ENCODE measurements at places on chromosomes 16 and 17.

DNA sequence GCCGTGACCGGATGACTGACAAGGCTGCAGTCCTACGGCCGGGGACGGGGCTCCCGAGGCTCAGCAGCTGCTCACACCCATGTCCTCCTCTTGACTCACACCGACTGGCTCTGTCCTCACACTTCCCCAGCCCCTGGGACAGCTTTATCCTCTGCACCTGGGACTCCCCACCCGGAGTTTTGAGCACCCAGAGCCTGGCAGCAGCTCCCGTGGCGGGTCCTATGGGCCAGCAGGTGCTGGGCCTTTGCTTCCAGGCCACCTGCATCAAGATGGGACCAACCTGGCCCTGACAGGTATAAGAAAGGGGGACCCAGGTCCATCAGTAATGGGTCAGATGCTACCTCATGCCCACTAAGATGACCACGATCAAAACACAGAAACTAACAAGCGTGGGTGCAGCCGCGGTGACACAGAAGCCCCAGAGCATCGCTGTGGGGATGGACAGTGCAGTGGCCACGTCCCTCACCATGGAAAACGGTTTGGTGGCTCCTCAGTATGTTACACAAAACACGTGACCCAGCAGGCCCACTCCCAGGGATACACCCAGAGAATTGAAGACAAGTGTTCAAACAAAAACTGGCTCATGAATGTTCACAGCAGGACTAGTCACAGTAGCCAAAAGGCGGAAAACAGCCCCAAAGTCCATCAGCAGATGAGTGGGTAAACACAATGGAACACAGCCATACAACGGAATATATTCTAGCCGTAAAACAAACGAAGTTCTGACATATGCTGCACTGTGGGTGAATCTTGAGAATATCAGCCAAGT, 3.3 kb upstream of the NOTUM start:
- no peak for DNase-seq

DNA sequence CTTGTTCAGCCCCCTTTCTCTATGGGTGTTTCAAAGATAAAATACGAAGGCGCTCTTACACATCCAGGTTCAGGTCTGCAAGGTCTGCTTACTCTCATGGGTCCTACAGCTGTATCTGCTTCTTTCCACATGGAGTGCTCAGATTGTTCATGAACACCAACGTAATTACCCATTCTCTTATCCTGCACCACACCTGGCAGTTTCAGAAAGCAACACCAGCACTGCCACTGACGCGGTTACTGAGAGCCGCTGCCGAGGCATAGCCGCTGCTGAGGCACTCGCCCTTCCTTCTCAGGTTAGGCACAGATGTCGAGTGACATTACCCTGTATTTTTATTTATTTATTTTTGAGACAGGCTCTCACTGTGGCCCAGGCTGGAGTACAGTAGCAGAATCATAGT, 147.1 kb downstream of the RPTOR start:
- no peak for DNase-seq

- DNase-seq = peak; percentile 59
Measured at GRCh38 chr17:15432807-15433611, 34.4 kb downstream of the CDRT4 start.

GRCh38 chr17:61023996-61024395, 346.3 kb downstream of the BCAS3 start:
- no peak for DNase-seq

GRCh38 chr17:38747463-38748148, 530 bp downstream of the PCGF2 start:
- DNase-seq = no peak

- no peak for DNase-seq
Measured at GRCh38 chr16:70160388-70160787, 13.2 kb upstream of the CLEC18C start.

DNA sequence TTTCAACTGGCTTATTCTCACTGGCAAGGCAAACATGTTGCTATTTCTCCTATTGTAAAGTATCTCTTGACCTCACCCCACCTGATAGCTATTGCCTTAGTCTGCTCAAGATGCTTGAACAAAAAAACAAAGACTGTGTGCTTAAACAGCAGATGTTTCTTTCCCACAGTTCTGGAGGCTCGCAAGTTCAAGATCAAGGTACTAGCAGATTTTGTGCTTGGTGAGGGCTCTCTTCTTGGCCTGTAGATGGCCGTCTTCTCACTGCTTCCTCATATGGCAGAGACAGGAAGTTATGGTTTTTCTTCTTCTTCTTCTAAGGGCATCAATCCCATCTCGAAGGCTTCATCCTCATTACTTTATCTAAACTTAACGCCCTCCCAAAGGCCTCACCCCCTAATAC, 109.7 kb upstream of the CLEC3A start:
- no peak for DNase-seq

DNA sequence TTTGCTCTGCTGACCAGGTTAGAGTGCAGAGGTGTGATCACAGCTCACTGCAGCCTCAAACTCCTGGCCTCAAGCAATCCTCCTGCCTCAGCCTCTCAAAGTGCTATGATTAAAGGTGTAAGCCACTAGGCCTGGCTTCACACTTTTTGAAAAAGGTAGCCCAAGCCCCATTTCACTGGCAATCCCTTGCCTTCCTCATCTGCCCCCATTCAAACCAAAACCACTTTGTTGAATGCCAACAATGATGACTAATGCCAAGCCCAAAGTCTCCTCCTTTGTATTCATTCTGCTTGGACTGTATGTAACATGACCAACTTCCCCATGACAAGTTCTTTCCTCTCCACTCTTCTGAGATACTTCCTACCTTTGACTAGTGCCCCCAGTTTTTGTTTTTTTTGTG, 33.1 kb downstream of the N4BP1 start:
- no peak for DNase-seq

DNA sequence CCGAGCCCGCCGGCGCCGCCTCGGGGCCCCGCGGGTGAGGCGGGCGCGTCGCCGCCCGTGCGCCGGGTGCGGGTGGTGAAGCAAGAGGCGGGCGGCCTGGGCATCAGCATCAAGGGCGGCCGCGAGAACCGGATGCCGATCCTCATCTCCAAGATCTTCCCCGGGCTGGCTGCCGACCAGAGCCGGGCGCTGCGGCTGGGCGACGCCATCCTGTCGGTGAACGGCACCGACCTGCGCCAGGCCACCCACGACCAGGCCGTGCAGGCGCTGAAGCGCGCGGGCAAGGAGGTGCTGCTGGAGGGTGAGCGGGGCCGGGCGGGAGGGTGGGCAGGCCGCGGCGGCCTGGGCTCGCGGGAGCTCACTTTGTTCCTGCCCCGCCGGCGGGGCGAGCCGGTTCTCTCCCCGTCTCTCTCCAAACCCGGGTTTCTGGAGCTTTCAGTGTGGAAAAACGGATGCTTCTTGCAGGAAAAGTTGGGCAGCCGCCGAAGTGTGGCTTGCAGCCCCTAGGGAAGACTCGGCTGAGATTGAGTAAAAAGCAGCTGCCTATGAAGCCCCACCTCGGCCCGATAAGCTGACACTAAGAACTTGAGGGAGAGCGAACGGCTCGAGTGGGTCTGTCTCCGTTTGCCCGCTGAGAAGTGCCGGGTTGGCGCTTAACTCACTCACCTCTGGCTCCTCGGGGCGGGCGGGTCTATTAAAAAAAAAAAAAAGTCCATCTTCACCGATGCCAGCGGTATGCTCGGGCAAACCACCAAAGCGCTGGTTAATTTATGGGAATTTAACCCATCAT, 677 bp downstream of the SNTB2 start:
- no peak for DNase-seq

DNA sequence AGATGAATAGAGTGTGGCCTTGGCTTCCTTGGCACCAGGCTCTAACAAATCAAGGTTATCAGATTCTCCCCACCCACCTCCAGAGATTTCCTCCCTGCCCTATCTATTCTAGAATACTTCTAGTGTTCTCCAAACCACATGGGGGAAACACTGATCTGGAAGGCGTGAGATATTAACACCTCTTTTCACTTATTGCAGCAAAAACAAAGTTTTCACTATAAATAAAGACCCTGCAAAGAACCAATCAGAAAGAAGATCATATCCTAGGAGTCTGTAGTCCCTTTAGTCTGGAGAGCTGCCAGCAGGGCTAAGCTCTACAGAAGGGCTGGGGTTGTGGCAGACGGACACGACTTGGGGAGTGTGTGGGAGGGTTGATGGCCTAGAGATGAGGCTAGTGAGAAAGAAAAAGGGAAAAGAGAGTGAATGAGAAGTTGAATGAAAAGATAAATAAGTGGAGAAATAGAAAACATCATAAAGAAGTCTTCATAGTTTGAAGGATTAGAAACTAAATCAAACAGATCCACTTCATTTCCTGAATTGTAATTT, 8.6 kb upstream of the SKAP1 start:
- DNase-seq = no peak

DNA sequence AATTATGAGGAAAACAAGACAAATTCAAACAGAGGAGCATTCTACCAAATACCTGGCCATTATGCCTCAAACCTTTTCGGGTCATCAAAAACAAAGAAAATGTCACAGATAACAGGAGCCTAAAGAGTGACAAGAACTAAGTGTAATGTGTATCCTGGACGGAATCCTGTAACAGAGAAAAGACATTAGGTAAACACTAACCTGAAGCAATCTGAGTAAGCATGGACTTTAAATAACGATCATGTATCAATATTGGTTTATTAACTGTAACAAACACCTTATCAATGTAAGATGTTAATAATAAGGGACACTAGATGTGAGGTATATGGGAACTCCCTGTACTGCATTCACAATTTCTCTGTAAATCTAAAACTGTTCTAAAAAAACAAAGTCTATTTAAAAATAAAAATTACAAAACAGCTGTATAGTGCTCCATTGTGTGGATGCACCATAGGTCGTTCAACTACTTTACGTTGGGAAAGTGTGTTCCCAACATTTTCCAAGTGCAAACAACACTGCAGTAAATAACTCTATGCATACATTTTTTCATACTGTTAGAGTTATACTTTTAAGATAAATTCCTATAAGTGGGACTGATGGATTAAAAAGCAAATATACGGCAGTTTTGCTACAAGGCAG, 14.8 kb downstream of the CMC2 start:
- DNase-seq = no peak

- DNase-seq = no peak
Measured at GRCh38 chr17:4706121-4706520, 2.2 kb upstream of the PELP1 start.

DNA sequence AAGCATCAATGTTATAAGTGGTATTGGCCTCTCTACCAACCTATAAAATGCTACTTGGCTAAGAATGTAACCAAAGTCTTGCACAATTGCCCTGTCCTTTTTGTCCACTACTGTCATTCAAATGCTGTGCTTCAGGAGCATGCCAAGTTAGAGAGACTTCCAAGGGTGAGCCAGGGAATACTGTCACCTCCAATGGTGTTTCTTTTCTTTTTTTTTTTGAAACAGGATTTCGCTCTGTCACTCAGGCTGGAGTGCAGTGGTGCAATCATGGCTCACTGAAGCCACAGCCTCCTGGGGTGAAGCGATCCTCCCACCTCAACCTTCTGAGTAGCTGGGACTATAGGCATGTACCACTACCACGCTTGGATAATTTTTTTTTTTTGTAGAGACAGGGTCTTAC, 43.7 kb upstream of the ERN1 start:
- no peak for DNase-seq

- no peak for DNase-seq
Measured at GRCh38 chr16:19046062-19046461, 21.4 kb upstream of the COQ7 start.

DNA sequence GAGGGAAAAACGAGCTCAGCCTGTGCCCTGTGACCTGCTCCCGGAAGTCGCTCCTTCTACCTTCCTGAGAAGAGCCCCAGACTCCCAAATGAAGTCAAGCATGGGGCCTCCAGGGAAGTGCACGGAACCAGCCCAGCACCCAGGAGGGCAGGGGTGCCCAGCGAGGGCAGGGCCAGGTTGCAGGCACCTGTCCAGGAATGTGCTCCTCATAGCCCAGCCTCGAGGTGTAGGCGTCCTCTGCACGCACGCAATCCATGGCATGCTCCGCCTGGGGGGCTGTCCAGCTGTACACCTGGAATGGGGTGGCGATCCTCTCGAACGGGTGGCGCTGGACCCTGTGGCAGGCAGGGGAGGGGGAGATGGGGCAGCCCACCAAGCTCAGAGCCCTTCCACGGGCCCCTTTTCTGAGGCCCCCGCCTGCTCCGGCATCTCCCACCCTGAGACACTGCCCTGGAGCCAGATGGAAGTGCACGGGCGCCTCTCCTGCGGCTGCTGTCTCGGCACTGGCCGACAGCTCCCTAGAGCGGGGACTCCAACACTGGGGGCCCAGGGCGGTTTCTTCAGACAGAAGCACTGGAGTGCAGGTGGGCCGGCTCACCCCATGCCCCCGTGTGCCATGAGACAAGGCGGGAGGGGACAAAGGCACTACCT, 10.9 kb downstream of the CLUH start:
- DNase-seq = no peak

DNA sequence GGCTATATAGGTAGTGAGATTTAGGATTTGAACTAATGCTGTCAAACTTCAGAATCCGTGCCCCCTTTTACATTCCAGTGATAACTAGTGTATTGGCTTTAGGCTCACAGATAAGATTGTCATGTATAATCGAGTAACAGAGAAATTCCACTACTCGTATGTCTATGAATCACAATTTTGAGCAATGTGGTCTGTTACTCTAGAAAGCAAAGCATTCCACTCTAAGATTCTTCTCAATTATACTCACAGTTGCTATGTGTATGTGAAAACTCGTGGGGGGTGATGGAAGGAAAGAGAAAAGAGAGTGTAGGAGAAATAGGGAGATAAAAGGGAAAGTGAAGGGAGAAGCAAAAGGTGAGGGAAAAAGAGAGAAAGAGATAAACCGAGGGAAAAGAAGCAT, 1175.1 kb upstream of the GOT2 start:
- DNase-seq = no peak

DNA sequence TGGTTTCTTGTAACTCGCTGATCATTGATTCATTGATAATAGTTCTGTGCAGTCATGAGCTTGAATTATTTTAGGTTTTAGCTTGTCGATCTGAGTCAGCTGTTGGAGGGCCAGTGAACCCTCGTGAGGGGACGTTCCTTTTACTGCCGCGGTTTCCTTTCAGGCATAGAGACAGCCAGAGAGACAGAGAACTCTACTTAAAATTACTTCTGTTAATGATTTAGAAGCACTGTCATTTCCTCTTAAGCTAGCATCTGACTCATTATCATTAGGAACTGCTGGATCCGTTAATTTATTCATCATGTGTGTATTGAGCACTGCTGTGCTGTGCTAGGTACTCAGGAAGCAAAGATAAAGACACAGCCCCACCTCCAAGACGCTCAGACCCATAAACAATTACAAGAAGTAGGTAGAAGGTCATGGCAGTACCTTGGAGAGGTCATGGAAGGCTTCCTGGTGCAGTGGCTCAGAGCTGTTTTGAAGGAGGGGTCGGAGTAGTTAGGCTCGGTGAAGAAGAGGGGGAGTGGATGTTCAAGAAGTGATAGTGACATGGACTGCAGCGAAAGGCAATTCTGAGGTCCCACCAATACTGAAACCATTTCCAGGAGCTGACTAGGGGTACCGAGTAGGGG, 3.3 kb downstream of the PGS1 start:
- DNase-seq = no peak

- DNase-seq = no peak
Measured at GRCh38 chr17:6100891-6101500, 30.8 kb downstream of the WSCD1 start.

DNA sequence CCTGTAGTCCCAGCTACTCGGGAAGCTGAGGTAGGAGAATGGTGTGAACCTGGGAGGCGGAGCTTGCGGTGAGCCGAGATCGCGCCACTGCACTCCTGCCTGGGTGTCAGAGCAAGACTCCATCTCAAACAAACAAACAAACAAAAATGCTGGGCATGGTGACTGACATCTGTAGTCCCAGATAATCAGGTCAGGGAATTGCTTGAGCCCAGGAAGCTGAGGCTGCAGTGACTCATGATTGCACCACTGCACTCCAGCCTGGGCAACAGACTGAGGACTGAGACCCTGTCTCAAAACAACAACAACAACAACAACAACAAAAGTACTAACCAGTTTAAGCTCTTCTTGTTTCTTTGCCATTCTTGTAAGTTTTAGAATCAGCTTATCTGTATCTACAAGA, 383.0 kb upstream of the PMFBP1 start:
- no peak for DNase-seq
